GM12878 (cell line): ENCODE measurements at places on chromosomes 16 and 17.
A peak's percentile ranks its signal among the peaks of the same experiment; 100 is the strongest.

DNA sequence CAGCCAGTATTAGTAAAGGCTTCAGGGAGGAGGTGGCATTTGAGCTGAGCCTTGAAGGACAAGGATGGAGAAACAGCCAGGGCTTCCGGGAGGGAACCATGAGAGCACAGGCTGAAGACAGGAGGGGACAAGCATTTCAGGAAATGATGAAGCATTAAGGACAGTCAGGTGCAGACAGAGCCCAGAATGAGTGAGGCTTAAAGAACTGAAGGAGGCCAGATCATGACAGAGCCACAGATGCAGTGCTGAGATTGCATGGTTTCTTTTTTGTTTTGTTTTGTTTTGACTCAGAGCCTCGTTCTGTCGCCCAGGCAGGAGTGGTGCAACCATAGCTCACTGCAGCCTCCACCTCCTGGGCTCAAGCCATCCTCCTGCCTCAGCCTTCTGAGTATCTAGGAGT is 211.5 kb downstream of the SOX9 start:
- peak; percentile 28 for DNase-seq

GRCh38 chr17:15346066-15346595 is 4.7 kb upstream of the TEKT3 start:
- DNase-seq: no peak

- DNase-seq: no peak
These were observed 47.1 kb downstream of the CMIP start for GRCh38 chr16:81491541-81492188.

GRCh38 chr17:38703742-38704605 is 1.1 kb upstream of the MLLT6 start:
- no peak for DNase-seq

GRCh38 chr17:10166176-10166935 is 32.0 kb downstream of the GAS7 start:
- no peak for DNase-seq

DNA sequence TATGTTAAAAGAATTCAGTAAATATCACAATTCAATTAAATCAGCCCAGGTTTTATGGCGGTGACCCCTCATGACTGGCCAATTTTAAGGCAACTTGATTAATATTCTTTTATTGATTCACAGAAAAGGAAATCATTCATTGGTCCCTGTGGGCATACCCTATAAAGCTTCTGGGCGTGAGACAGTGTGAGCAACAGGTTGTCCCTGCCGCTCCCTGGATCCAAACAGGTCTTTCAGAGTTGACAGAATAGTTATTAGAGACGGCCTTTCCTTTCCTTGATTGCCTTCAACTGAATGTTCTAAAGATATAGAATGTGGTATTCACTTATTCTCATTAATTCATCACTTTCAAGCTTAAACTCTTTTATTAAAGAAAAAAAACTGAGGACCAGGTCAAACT is 433.9 kb downstream of the KCNJ2 start:
- DNase-seq: no peak

DNA sequence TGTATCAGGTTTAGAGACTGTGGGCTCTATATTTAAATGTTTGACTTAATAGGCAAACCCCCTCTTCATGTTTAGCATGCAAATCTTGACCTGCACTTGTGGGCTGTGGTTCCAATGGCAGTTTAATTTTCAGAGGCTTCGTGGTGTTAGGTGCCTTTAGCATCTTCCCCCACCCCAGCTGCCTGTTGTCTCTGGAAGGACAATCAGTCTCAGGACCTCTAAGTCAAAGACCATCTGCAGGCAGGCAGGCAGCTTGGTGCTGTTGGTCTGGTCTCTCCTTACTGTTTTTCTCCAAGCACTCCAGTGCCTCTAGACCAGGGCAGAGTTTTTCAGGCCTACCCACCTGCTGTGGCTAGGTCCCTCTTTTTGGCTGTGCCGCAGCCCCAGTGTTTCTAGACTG is 990.4 kb downstream of the CDH11 start:
- DNase-seq: no peak

GRCh38 chr16:3836641-3837040 is 43.9 kb downstream of the CREBBP start:
- no peak for DNase-seq

- no peak for DNase-seq
These were observed 188.2 kb upstream of the CIBAR2 start for GRCh38 chr16:85300406-85300968.

DNA sequence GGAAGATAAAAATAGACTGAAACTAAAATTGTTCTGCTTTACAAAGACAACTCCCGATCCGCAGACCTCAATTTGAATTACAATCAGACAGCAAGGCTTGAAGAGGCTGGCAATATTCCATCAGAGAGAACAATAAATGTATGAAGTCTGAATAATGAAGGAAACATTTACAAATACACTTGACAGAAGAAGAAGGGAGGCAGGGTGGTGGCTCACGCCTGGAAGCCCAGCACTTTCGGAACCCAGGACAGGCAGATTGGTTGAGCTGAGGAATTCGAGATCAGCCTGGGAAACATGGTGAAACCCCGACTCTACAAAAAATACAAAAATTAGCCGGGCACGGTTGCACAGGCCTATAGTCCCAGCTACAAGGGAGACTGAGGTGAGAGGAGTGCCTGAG is 14.6 kb downstream of the ODF4 start:
- no peak for DNase-seq

- no peak for DNase-seq
These were observed 105.0 kb downstream of the XYLT1 start for GRCh38 chr16:17365591-17366298.

GRCh38 chr17:73414171-73414955 is 102.6 kb upstream of the CDC42EP4 start:
- DNase-seq: no peak

GRCh38 chr16:57834936-57835335 is 32.6 kb upstream of the KIFC3 start:
- no peak for DNase-seq

DNA sequence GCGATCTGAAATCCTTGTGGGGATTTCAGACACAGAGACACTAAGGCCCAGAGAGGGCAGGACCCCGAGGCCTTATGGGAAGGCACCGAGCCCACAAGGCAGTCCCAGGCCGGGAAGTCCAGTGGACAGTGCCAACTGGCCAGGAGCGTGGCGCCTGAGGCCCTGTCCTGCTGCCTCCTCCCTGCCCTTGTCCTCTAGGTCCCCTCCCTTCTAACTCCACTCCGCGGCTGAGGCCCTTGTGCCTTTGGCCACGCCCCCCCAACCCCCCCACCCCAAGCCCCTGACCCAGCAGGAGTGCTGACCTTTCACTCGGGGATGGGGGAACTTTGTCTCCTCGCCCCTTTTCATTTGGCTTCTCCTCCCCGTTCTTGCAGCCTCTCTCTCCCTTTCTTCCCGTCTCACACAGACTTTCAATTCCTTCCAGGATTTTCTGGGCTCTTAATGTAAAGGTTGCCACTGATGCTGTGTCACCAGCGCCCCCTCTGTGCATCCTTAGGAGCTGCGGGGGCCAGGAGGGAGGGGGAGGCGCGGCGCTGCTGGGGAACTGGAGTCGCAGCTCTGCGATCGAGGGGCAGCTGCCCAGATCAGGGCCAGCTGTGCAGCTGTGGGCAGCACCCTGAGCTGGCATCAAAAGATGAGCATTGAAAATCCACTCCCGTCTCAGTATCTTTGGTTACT is 29.1 kb downstream of the CRHR1 start:
- no peak for DNase-seq

DNA sequence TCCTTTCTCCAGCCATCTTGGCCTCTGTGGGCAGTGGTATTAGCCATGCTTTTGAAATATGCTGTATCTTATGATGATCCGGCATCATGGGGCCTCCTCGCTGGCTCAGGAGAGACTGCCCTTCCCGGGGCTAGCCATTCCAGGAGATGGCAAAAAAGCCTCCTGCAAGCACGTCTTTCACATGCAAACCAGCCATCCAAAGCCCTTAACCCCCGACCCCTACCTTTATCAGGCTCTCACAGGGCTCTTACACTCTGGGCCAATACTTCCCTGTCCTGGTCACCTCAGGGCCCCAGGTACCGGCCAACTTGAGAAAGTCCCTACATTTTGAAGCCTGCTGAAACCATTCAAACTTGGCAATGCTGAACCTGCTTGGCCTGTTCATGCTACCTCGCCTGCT is 36.4 kb downstream of the MYH13 start:
- DNase-seq: no peak

DNA sequence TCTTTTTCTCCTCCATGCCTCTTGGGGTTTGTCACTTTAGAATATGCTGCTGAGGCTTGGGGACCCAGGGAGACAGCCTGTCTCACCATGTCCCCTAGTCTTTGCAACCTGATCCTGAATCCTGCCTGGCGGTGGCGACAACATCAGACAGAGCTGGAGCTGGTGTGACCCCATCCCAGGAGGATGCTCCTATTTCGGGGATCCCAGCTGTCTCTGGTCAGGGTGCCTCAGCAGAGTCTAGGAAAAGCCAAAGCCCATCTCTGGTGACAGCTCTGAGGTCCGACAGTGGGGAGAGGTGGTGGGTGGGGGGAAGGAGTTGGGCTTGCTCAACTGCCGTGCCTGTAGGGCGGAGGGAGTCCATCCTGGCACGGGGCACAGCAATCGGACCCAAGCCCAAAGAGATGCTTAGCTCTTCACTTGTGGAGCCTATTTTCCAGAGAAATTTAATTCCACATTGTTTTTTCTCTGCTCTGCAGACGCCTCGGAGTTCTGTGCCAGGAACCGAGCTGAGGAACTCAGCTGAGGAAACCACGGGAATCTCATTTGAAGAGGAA is 10.3 kb upstream of the TNS4 start:
- DNase-seq: no peak

- DNase-seq: no peak
These were observed 215.1 kb upstream of the GSE1 start for GRCh38 chr16:85398050-85398451.

- DNase-seq: no peak
These were observed 157.4 kb downstream of the RBFOX3 start for GRCh38 chr17:79453481-79453880.

DNA sequence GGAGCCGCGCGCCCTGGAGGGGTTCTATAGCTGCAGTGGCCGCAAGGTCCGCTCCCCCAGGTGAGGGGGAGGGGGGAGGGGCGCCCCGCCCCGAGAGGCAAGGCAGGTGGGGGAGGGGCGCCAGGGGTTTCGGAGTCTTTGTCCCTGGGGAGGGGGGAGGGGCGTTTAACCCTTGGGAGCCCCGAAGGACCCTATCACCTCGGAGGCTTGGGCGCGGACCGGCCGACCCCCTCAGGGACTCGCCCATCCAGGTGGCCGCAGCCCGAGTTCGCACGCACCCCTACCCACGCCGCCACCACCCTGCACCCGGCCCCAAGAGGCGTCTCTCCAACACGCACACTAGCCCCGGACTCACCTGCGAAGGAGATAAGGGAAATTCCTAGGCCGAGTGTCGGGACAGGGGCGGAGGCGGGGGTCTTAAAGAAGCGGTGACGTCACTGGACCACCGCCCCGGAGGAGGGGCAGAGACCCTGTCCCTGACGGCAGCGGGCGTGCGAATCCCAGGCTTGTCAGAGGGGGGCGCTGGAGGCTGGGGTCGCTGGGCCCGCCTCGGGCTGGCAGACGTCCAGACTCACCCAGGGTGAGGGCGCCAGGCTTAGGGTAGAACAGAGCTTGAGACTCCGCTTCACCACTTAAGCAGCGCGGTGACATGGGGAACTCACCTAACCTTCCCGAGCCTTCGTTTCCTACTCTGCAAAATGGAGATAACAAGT is at the start of gene CLDN6:
CLDN6 (minus strand) TSS at position 390 of the 713 bp plus-strand sequence. CDS start 2,162 bp downstream, outside the sequence.
- no peak for DNase-seq

- DNase-seq: no peak
These were observed 38.8 kb downstream of the C16orf95 start for GRCh38 chr16:87278191-87279093.
